Naive thymus-derived CD4-positive, alpha-beta T cell (primary cell): ENCODE measurements at places on chromosomes 6 and 20. TPM values are rescaled to one million over a fixed set of nuclear protein-coding genes. Genes with fewer than 3 reads are reported as not detected.

Gene TPD52L1
- not detected for total RNA-seq

Gene CRIP3
- total RNA-seq, result 0.48 TPM in 1 of 2 replicates, not detected in the other

Gene CTCFL
- total RNA-seq, result not detected

Gene MYLIP
- 17.8 and 18.8 TPM in 2 replicates for total RNA-seq

Gene NR2E1
- not detected in 2 replicates for total RNA-seq

Gene PSORS1C2
- total RNA-seq, result not detected

Gene CST1
- not detected for total RNA-seq

Gene OLIG3
- total RNA-seq, result not detected

Gene CLPSL1
- not detected for total RNA-seq

Gene ESR1
- 5.2 TPM for total RNA-seq

Gene TMEM74B
- total RNA-seq, result 0.40 TPM

Gene VWA7
- total RNA-seq, result 0.76 TPM

DNA sequence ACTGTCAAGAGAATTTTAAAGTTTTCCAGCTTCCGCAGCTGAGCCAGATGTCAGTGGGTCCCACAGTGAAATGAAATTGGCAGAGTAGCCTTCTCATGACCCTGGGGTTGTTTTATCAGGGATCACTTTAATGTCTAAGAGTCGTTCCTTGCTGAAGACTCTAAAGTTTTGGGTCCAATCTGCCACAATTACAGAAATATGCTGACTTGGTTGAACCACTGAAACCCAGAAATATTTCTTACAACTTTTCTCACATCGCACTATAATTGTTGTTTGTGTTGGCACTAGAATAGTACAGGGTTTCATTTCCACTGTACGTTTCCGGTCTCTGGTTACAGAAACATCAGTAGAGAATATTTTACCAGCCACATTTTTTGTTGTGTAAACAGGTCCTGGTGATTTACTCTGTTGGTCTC lies 109.0 kb downstream of the HMGCLL1 start:
- H3K27ac ChIP-seq, result no peak overlapping the region
- no peaks in the 10 kb centered on the region for H3K36me3 ChIP-seq
- no peak for DNase-seq
- no peaks in the 10 kb centered on the region for H3K27me3 ChIP-seq
- no peaks in the 10 kb centered on the region for H3K4me1 ChIP-seq

DNA sequence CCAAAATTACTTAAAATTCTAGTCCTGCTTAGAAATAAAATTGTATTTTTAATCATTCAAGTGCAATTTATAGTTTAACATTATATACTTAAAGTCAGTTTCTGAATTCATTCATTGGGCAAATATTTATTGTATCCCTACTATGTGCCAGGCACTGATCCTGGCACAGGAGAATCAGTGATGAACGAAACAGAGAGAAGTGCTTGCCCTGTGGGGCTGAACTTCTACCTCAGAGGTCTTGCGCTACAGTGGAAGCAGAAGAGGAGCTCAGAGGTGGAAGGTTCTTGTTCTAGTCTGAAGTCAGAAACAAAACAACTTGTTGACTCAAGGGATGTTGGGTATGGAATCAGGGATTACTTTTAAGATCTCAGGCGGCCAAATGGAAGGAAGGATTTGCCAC lies 6.0 kb downstream of the CLDN20 start:
- H3K27ac ChIP-seq, result no peak overlapping the region
- no peaks in the 10 kb centered on the region for H3K27me3 ChIP-seq
- DNase-seq, result no peak
- H3K4me3 ChIP-seq, result no peak overlapping the region
- no peaks in the 10 kb centered on the region for H3K4me1 ChIP-seq

GRCh38 chr6:81838031-81838430 lies 85.5 kb upstream of the TENT5A start:
- H3K4me3 ChIP-seq, result no peak overlapping the region
- no peak overlapping the region for H3K27ac ChIP-seq
- DNase-seq, result no peak
- no peaks in the 10 kb centered on the region for H3K4me1 ChIP-seq
- no peaks in the 10 kb centered on the region for H3K27me3 ChIP-seq

GRCh38 chr6:105152880-105153279 lies 26.9 kb downstream of the POPDC3 start:
- no peaks in the 10 kb centered on the region for H3K4me1 ChIP-seq
- no peaks in the 10 kb centered on the region for H3K27me3 ChIP-seq
- H3K36me3 ChIP-seq, result no peaks in the 10 kb centered on the region
- DNase-seq, result no peak
- H3K27ac ChIP-seq, result no peak overlapping the region

DNA sequence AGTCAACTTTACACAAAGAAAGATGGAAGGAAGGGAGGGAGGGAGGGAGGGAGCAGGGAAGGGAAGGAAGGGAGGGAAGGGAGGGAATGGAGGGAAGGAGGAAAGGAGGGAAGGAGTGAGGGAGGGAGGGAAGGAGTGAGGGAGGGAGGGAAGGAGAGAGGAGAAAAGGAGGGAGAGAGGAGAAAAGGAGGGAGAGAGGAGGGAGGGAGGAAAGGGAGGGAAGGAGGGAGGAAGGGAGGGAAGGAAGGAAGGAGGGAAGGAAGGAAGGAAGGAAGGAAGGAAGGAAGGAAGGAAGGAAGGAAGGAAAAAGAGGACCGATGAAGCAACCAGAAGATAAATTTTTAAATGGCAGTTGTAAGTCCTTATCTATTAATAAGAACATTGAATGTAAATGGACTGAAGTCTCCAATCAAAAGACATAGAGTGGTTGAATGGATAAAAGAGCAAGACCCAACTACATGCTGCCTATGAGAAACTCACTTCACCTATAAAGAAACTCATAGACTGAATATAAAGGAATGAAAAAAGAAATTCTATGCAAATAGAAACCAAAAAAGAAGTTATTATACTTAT lies 5.7 kb upstream of the DEFB129 start:
- no peaks in the 10 kb centered on the region for H3K27me3 ChIP-seq
- DNase-seq, result no peak
- no peaks in the 10 kb centered on the region for H3K36me3 ChIP-seq
- H3K4me1 ChIP-seq, result peaks cover 4% of the 10 kb centered on the region

DNA sequence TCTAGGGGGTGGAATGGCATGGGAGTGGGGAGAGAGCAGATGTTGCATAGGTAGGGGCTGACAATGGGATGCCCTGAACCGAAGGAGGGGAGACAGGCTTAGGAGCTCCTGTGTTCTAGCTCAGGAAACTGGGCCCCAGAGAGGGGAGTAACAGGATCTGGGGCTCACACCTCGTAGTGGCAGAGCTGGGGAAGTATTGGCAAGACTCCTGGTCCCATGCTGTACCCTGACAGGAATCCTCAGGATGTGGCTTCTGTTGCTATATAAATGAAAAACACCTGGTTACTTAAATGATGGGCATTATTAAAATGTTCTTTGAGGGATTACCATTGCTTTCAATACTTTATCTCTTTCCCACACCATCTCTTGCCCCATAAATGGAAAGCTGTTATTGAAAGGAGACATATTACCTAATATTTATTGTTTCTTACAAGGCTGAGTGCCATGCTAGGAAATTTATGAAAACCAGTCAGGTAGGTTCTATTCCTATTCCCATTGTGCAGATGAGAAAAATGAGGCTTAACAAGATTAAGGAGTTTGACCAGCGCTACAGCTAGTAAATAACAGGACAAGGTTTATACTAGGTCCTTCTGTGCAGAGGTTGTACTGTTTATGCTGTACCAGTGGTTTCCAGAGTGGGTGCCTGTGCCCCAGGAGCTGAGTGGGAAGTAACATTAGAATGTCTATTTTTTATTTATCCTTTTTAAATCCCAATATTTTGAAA lies 35.3 kb upstream of the TCP11 start:
- no peaks in the 10 kb centered on the region for H3K4me1 ChIP-seq
- no peak overlapping the region for H3K4me3 ChIP-seq
- no peak for DNase-seq
- H3K36me3 ChIP-seq, result no peaks in the 10 kb centered on the region

DNA sequence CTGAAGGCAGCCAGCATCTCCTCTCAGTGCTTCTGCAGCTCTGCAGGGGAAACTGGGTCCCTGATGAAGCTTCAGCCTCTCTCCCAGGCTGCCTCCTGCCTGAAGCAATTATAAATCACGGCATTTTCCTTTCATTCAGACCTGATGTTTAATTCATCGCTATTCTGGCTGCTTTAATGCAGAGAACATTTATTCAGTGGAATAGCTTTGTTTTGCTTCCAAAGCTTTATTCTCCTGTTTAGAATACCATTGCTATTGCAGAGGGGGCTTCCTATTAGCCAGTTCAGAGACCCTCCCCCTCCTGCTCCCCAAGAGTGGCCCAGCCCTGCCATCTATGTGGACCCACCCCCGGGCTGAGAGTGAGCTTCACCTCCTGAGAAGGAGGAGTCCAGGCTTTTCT lies 255.6 kb downstream of the LRFN2 start:
- H3K27ac ChIP-seq, result no peak overlapping the region
- peaks cover 10% of the 10 kb centered on the region for H3K4me1 ChIP-seq
- H3K36me3 ChIP-seq, result no peaks in the 10 kb centered on the region
- no peaks in the 10 kb centered on the region for H3K27me3 ChIP-seq
- no peak overlapping the region for H3K4me3 ChIP-seq

GRCh38 chr6:27669624-27670301 lies 196.9 kb upstream of the ZNF184 start:
- H3K4me1 ChIP-seq, result peaks cover 8% of the 10 kb centered on the region
- no peak overlapping the region for H3K27ac ChIP-seq
- no peak overlapping the region for H3K4me3 ChIP-seq

- no peaks in the 10 kb centered on the region for H3K4me1 ChIP-seq
- no peaks in the 10 kb centered on the region for H3K36me3 ChIP-seq
- DNase-seq, result no peak
- no peaks in the 10 kb centered on the region for H3K27me3 ChIP-seq
- H3K27ac ChIP-seq, result no peak overlapping the region
Measured at GRCh38 chr6:64489763-64490162, 854.2 kb downstream of the PHF3 start.

DNA sequence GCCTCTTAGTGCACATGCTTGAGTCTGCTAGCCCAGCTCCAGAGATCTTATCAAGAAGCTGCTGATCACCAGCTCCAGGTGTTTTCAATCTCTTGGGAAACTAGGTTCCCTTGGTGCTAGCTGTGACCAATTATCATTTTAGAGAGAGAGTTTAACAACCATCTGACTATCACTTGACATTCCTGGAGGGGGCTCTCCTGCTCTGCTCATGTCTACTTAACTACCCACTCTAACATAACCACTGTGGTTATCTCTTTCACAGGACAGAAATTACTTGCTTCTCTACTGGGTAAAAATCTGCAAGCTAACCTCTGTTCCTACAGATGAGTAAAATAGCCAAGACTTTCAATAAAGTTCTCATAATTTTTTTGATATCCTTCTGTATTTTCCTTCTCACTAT lies 823.4 kb upstream of the GJE1 start:
- no peak for DNase-seq
- no peaks in the 10 kb centered on the region for H3K36me3 ChIP-seq
- H3K4me1 ChIP-seq, result no peaks in the 10 kb centered on the region
- H3K27me3 ChIP-seq, result no peaks in the 10 kb centered on the region
- H3K4me3 ChIP-seq, result no peak overlapping the region

DNA sequence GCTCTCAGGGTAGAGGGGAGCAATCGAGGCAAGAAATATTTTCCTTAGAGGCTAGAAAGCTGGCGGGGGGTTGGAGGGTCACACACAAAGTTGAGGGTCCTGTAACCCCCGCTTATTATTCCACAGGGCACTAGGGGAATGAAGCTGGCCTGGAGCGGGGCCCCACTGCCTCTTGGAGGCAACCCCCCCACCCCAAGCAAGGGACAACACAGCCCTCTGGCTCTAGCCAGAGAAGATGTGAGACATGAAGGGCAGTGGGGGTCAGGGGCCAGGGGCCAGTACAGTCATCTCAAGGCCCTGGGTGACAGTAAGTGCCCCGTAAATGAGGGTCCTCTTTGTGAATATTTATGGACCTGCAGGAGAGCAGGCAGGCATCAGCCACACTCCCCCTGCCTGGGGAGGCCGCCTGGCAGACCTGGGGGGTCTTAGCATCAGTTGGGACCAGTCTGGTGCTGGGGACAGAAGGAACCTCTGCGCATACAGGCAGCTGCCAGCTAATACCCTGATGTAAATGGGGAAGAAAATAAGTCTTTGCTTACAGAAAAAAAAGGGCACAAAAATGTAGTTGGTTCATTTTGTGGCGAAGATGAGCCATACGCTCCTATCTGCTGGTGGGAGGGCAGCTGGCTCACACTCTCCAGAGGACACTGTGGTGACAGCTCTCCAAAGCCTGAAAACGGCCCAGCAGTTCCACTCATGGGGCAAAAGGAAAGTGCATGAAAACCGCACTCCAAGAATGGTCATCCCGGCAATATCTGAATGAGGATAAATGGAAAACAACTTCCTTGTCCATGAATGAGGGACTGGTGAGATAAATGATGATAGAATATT lies 21.9 kb downstream of the SPATA2 start:
- no peak for DNase-seq
- no peak overlapping the region for H3K4me3 ChIP-seq
- H3K36me3 ChIP-seq, result no peaks in the 10 kb centered on the region

- no peaks in the 10 kb centered on the region for H3K4me1 ChIP-seq
- H3K36me3 ChIP-seq, result peaks cover 2% of the 10 kb centered on the region
- no peak overlapping the region for H3K4me3 ChIP-seq
- H3K27ac ChIP-seq, result no peak overlapping the region
- no peak for DNase-seq
- H3K27me3 ChIP-seq, result no peaks in the 10 kb centered on the region
Measured at GRCh38 chr20:25376886-25377285, 13.7 kb downstream of the ABHD12 start.

DNA sequence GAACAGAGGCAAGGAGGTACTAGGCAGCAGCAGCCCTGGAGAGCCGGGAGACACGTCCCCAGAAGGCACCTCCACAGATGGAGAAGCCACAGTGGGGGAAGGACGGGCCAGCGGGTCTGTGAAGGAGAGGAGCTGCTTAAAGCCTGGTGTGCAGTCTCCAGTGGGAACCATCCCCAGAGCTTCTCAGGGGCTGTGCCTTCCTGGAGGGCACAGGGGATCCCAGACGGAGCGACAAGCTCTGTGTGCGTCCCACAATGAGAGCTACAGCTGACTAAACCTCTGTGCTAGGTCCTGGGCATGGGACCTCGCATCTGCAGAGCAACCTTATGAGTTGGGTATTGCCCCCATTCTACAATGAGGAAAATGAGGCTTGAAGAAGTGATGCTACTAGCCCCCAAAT lies 50.7 kb downstream of the EZR start:
- H3K4me1 ChIP-seq, result peaks cover 13% of the 10 kb centered on the region
- no peak overlapping the region for H3K4me3 ChIP-seq
- peaks cover 90% of the 10 kb centered on the region for H3K36me3 ChIP-seq
- H3K27ac ChIP-seq, result no peak overlapping the region
- no peak for DNase-seq
- H3K27me3 ChIP-seq, result no peaks in the 10 kb centered on the region
